ENCODE measurements at places on chromosomes 1 and 21.

DNA sequence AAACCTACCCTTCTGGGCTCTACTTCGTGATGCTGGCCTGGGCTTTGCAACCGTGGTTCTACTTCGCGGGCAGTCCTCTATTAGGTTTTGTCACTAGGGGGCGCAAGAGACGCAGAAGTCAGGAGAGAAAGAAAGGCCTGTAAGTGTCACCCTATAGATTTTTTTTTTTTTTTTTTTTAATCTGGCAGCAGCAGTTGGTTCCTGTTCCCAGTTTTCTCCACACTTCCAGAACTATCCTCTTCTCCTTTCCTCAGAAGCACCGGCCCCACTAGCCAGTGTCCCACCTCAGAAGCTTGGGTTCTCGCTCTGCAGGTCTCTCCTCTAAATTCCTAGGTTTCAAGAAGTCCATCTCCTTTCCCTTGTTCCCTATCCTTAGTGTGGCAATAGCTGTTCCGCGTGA lies 9.1 kb upstream of the LCE2D start:
- DNase-seq, result peak; percentile 27

- no peak for DNase-seq
These were observed 110.1 kb upstream of the ZNHIT6 start for GRCh38 chr1:85818371-85818770.

GRCh38 chr1:7153464-7153863 lies 368.2 kb downstream of the CAMTA1 start:
- no peak for DNase-seq

GRCh38 chr1:233681285-233681684 lies 67.4 kb downstream of the KCNK1 start:
- DNase-seq, result no peak

DNA sequence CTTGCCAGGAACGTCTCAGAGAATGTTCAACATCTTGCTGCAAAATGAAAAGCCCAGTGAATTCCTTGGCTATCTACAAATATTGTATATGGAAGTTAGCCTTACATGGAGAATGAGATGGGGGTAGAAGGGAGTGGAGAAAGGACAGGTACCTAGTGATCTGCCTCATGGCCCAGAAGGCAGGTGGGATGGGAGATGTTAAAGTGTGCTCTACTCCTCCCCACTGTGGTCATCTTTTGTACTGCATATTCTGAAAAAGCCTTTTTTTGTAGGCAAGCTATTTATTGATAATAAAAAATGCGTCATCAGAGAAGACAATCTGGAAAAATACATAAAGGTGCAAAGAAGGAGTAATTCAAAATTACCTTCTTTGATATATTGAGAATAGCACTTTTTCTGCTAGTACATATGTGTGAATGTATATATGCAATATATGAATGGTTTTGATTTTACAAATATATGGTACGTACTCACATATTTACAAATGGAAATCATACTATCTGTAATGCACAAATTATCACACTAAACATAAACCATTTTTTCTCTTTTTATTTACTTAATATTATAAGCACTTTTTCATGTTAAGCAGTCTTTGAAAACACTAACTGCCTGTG lies 19.1 kb upstream of the SLC5A9 start:
- no peak for DNase-seq

- DNase-seq, result peak; percentile 41
These were observed 7.4 kb upstream of the MPL start for GRCh38 chr1:43329995-43330751.

GRCh38 chr1:53754484-53755312 lies 15.7 kb upstream of the GLIS1 start:
- no peak for DNase-seq

DNA sequence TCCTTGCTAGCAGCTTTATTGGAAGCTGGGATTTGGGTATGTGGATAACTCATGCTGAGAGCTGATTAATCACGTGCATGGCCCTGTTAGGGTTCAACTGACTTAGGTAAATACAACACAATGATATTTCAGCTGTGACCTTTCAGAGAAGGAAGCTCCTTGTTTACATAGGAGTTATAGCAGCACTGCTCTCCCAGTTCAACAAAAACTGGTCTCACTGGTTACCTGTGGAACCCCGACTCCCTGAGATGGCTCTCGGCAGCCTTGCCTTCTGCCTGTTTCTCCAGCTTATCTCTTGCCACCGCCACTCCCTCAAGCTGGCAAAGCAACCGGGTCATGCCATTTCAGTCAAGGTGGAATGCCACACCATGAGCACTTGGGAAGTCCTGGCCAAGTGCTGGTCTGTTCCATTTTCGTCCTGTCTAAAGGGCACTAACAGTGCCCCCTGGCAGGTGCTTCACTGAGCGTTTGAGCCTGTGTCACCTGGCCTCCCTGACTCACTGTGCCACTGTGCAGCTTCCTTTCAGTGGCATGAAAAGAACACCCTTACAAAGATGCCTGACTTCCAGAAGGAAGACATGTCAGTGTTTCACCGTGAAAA lies 31.6 kb downstream of the DOP1B start:
- no peak for DNase-seq

DNA sequence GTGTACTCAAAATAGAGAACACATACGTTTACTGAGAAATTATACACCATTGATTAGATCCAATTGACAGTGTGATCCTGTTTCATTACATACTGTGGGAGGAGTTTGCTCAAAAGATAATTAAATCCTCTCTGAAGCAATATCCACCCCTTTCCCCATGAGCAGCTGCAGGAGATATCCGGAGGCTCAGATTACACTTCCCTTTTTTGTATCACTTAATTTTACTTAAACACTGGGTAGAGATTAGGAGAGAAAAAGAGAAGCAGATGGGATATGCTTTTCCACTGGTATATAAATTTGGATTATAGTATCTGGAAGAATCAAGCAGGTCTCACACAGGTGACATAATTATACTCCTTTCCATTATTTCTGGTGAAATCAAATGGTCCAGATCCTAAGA lies 333.3 kb upstream of the ZRANB2 start:
- DNase-seq, result no peak

DNA sequence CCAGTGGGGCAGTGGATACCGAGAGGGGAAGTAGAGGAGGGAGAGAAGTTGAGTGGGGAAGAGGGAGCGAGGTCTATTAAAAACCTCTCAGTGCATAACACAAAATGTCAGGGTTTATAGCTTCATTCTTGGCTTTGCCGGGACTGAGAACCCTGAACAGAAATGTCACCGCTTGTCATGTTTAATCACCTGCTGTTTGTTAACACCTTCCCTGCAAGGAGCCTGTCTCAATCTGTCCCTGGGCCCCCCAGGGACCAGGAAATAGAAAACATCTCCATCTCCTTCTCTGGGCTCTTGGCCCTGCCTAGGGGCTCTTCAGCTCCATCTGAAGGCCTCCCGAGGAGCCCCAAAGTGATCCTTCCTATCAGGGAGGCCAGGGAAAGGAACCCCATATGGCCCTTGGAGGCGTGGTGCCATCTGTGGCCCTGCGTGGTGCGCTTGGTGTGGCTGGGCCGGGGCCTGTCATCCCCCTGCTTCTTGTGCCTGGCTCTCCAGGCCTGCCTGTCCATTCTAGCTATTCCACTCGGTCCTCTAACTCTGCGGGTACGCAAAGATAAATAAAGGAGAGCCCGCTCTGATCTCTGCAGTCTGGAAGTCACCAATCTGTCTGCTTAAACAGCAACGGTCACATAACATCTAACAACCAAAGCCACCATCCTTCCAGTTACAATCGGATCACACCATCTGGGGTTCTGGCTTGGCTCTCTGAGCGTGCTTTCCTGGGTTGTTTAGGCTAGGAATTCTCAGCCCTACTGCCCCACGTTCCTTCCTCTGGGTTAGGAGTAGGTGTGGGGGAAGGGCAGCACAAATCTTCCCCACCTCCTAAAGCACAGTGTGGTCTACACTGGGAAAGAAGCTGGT lies 113.8 kb downstream of the CASZ1 start:
- no peak for DNase-seq

DNA sequence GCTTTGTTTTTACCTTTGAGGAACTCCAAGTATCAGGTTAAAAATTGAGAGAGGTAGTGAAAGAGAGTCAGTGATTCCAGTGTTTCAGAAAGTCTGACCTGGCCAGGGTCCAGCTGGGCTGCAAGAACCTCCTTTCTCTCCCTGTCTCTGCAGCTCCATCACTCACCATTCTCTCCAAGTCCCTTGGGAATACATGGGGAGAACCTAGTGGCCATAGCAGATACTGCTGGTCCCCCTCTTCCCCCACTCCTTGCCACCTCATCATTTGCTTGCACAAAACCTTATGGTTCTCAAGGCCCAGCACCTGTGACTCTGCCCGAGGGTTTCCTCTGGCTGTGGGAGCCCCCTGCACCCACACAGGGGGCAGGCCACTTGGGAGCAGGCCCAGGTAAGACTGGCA lies 279.5 kb downstream of the KIF26B start:
- no peak for DNase-seq

DNA sequence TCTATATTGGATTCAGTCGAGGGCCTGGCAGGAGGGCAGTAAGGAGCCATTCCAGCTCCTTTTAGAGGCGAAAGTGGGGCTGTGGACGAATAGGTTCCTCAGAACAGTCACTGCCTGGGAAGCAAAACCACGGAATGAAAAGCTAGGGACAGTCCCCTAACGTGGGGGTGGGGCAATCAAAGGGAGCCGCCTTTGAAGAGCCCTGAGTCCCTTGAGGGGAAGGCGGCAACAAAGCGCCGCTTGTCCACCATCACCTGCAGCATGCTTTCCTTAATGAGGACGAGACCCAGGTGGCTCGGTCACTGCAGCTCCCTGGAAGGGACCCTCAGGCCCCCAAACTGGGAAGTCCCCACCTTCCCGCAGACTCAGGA lies 184.7 kb downstream of the ETS2 start:
- no peak for DNase-seq

- no peak for DNase-seq
These were observed 270.5 kb downstream of the MATN1 start for GRCh38 chr1:30452925-30453324.

DNA sequence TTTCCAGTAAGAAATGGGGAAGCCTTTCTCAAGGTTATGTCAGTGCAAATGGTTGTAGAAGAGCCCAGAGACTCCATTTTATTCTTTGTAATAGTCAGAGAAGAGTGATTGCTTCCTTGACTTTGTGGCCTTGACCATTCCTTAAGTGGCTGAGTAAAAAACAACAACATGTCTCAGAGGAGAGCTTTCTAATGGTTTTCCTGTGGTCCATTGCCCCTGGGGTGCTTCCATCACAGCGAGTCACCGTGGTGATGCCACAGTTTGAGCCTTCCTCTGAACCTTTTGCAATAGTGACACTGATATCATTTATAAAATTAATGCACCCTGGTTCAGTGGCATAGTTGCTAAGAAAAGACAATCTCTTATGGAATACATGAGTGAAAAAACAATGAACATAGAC lies 38.6 kb downstream of the PAPPA2 start:
- DNase-seq, result no peak

- no peak for DNase-seq
These were observed 56.7 kb upstream of the PUM1 start for GRCh38 chr1:31122101-31122735.

GRCh38 chr1:156801409-156802121 lies 15.1 kb downstream of the SH2D2A start:
- DNase-seq, result no peak

GRCh38 chr1:159829273-159829634 lies 2.6 kb downstream of the SLAMF8 start:
- no peak for DNase-seq

DNA sequence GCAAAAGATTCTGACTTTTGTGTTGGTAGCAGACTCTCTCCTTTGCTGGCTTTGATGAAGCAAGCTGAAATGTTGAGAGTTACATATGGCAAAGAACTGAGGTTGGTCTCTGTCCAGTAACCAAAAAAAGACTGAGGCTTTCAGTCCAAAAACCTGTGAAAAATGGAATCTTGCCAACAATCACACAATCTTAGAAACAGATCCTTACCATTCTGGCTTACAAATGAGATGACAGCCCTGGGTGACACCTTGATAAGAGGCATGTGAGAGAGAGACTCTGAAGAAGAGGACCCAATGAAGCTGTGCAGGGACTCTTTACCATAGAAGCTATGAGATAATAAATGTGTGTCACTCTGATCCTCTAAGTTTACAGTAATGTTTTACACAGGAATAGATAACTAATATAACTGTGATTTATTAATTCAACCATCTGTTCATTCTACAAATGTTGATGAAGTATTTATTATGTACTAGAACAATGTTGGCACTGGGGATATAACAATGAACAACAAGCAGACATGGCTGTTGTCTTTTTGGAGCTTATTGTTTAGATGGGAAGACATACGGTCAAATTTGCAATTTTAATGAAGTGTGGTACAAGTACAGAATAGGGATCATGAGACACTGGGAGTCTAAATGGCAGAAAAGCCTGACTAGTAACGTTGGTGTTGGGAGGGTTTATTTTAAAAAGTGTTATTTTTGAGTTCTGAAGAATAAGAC lies 251.0 kb downstream of the OLFM3 start:
- no peak for DNase-seq

GRCh38 chr1:161484613-161485012 lies 20.6 kb upstream of the FCGR2A start:
- DNase-seq, result no peak

GRCh38 chr1:70090875-70091274 lies 114.5 kb downstream of the LRRC40 start:
- no peak for DNase-seq

- DNase-seq, result no peak
These were observed 26.4 kb downstream of the LAMB3 start for GRCh38 chr1:209625791-209626285.

GRCh38 chr1:17755120-17755519 lies at the start of gene ACTL8:
TSS of gene ACTL8 (plus strand) at chr1:17755333. CDS start at chr1:17823009, 67,676 bp downstream.
- DNase-seq, result no peak

GRCh38 chr1:152886758-152887409 lies 8.8 kb downstream of the SMCP start:
- DNase-seq, result no peak

DNA sequence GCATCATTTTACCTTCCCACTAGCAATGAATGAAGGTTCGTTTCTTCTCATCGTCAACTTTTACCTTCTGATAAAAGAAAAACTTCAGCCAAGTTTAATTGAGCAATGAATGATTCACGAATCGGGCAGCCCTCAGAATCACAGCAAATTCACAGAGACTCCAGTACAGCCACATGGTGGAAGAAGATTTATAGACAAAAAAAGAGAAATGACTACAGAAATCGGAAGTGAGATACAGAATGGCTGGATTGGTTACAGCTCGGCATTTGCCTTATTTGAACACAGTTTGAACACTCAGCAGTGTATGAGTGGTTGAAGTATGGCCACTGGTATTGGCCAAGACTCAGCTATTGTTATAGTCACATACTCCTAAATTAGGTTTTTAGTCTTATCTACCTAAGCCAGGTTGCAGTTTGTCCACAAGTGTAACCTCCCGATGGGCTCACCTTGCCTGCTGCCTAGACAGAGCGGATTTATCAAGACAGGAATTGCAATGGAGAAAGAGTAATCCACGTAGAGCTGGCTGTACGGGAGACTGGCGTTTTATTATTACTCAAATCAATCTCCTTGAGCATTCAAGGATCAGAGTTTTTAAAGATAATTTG lies 15.3 kb downstream of the AK4 start:
- no peak for DNase-seq

Data from stimulated activated CD4-positive, alpha-beta T cell treated with anti-CD3 and anti-CD28 coated beads, TNF-alpha, amount 100 ng/mL, for 24 hours (primary cell).